ENCODE measurements at places on chromosomes 6 and 20. TPM values are rescaled to one million over a fixed set of nuclear protein-coding genes. Genes with fewer than 3 reads are reported as not detected.
A peak's percentile ranks its signal among the peaks of the same experiment; 100 is the strongest.

GRCh38 chr6:161644521-161644920 lies 370.7 kb upstream of the AGPAT4 start:
- no peaks in the 10 kb centered on the region for H3K36me3 ChIP-seq
- no peaks in the 10 kb centered on the region for H3K4me1 ChIP-seq
- H3K27me3 ChIP-seq, result no peaks in the 10 kb centered on the region

DNA sequence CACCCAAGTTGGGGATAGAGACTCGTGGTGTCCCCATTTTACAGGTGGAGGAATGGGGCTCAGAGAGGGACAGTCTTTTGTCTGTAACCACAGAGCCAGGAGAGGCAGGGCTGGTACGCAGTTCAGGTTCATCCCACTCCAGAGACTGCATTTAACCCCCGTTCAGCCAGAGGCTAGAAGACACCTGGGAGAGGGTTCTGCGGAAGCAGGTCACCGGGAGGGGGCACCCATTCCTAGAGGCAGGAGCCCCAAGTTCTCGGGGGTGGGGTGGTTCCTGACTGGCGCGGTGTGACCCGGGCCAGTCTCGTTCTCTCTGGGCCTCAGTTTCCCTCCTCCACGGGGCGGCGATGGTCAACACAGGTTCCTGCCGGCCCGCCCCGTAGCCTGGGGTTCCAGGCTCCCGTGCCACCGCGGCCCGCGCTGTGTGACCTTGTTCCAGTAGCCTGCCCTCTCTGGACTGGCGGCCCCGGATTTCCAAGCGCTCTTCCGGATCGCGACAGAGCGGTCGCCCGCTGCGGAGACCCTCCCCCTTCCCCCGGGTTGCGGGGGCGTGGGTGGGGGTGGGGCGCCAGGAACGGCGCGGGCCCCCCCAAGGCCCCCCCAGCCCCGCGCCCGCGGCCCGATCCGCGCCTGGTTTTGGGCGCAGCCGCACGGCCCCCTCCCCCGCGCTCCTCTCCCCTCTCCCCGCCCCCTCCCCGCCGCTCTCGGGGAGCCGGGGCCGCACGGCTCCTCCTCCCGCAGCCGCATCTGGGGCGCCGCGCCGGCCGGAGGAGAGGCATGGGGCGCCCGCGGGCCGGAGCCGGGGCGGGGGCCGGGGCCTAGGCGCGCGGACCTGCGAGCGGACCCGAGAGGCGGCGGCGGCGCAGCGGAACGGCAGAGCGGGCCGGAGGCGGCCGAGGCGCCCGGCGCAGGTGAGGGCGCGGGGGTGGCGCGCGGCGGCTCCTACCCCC lies at the start of gene DLGAP4:
Gene DLGAP4 (plus strand): TSS at position 738 of the 950 bp plus-strand sequence. CDS start 125,379 bp downstream, outside the sequence.
- no peak within 1 kb of the TSS for H3K27ac ChIP-seq
- H3K27me3 ChIP-seq, result no peaks in the 10 kb centered on the region
- no peak for DNase-seq
- peaks cover 3% of the 10 kb centered on the region for H3K4me1 ChIP-seq
- H3K4me3 ChIP-seq, result peak within 1 kb of the TSS; percentile 3

- peak overlapping the region; percentile 90 for H3K27ac ChIP-seq
- H3K36me3 ChIP-seq, result no peaks in the 10 kb centered on the region
- H3K27me3 ChIP-seq, result no peaks in the 10 kb centered on the region
- H3K4me1 ChIP-seq, result peaks cover 2% of the 10 kb centered on the region
- DNase-seq, result no peak
Measured at GRCh38 chr20:49045440-49046086, 549 bp upstream of the CSE1L start.

DNA sequence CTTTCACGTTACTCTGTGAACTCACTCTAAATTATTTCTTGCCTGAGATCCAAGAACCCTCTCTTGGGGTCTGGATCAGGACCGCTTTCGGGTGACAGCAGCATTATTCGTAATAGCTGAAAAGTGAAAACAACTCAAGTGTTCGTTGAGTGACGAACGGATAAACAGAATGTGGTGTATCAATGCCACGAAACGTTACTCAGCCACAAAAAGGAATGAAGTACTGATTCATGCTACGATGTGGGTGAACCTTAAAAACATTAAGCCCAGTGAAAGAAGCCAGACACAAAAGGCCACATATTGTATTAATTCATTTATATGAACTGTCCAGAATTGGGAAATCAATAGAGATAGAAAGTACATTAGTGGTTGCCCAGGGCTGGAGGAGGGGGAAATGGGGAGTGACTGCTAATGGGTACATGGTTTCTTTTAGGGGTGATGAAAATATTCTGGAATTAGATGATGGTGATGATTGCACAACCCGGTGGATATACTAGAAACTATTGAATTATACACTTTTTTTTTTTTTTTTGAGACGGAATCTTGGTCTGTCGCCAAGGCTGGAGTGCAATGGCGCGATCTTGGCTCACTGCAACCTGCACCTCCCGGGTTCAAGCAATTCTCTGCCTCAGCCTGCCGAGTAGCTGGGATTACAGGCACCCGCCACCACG lies 8.4 kb downstream of the PTGIS start:
- H3K36me3 ChIP-seq, result no peaks in the 10 kb centered on the region
- no peak overlapping the region for H3K4me3 ChIP-seq
- no peak for DNase-seq
- no peak overlapping the region for H3K27ac ChIP-seq
- H3K27me3 ChIP-seq, result no peaks in the 10 kb centered on the region
- peaks cover 19% of the 10 kb centered on the region for H3K4me1 ChIP-seq

- no peaks in the 10 kb centered on the region for H3K36me3 ChIP-seq
- no peak for DNase-seq
- no peak overlapping the region for H3K27ac ChIP-seq
- H3K4me1 ChIP-seq, result no peaks in the 10 kb centered on the region
- no peak overlapping the region for H3K4me3 ChIP-seq
- no peaks in the 10 kb centered on the region for H3K27me3 ChIP-seq
Measured at GRCh38 chr6:160217073-160217472, 41.5 kb downstream of the SLC22A2 start.

DNA sequence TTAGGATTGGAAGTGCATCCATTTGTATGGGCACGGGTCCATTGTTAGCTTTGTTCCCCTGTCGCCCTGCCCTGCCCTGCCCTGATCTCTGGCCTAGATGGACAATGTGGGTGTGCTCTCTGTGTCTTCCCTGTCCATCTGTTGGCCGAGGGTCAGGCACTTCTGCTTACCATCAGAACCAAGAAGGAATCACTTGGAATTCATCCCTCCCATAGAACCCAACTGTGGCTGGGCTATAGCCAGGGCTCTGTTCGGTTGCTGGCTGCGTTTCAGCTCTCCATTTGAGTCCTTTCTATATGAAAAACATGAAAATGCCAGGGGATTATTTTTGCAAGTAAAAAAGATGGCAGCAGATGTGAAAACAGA lies 26.6 kb upstream of the TULP4 start:
- DNase-seq, result no peak
- no peak overlapping the region for H3K27ac ChIP-seq
- H3K36me3 ChIP-seq, result no peaks in the 10 kb centered on the region
- no peak overlapping the region for H3K4me3 ChIP-seq

- no peaks in the 10 kb centered on the region for H3K27me3 ChIP-seq
- no peaks in the 10 kb centered on the region for H3K36me3 ChIP-seq
- H3K4me3 ChIP-seq, result no peak overlapping the region
- H3K4me1 ChIP-seq, result no peaks in the 10 kb centered on the region
Measured at GRCh38 chr6:43737272-43738081, 32.5 kb upstream of the VEGFA start.

DNA sequence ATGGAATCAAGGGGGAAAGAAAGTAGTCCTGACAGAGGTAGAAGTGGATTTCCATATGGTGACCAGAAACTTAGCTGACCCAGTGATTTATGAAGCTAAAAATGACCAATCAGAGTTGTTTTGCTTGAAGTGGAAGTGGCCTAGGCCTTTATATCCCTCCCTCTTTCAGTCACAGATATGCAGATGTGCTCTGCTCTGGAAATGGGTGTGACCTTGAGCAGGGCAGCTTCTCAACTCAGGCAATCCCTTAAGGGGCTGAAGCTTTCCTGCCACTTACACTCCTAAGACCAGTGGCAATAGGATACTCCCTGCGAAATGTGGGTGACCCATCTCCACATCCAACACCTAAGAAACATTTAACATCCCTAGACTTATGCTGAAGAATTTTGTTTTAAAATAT lies 256.6 kb downstream of the EYS start:
- H3K27ac ChIP-seq, result no peak overlapping the region
- no peak overlapping the region for H3K4me3 ChIP-seq
- no peaks in the 10 kb centered on the region for H3K4me1 ChIP-seq
- DNase-seq, result no peak

DNA sequence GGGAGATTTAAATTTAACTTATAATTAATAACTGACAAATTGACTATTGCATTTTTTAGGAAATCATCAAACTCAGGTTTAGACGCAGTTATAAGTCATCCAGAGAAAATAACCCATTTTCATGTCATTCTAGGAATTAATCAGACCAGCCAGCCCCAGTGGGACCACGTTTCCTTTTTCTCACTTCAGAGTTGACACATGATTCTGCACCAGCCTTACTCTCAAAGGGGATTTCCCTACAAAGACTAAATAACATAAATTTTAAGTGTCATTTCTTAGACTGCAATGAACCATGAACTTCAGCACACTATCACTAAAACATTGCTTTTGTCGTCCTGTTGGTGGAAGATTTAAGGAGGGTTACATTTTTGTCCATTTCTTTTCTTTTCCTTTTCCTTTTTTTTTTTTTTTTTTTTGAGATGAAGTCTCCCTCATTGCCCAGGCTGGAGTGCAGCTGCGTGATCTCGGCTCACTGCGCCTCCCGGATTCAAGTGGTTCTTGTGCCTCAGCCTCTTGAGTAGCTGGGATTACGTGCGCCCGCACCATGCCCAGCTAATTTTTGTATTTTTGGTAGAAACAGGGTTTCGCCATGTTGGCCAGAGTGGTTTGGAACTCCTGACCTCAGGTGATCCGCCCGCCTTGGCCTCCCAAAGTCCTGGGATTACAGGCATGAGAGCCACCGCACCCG lies 3.6 kb downstream of the IPCEF1 start:
- H3K4me3 ChIP-seq, result no peak overlapping the region
- no peaks in the 10 kb centered on the region for H3K27me3 ChIP-seq
- H3K4me1 ChIP-seq, result peaks cover 2% of the 10 kb centered on the region
- no peaks in the 10 kb centered on the region for H3K36me3 ChIP-seq
- DNase-seq, result no peak

DNA sequence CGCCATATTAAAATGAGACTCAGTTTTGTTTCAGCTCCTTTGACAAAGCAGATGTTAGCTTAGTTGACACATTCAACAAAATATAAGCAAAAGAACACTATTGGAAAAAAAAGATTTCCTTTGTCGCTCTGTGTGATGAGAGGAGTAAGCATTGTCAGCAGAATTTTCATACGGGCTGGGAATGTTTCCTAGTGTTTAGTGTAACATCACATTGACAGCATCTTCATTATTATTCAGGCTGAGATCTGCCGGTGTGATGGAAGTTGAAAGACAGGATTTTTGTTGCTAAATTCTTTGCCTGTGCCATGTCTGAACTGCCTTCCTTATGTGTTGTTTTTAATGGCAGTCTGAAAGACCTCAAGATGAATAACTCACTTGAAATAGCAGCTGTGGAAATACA lies 49.1 kb downstream of the GRM1 start:
- no peak for DNase-seq
- no peak overlapping the region for H3K27ac ChIP-seq
- H3K4me3 ChIP-seq, result no peak overlapping the region
- H3K27me3 ChIP-seq, result no peaks in the 10 kb centered on the region

GPR6 gene
- total RNA-seq, result not detected

All from ovary (tissue), 10 donors.